ENCODE measurements at places on chromosomes 12 and 14.

- no peak for DNase-seq
These were observed 130.4 kb downstream of the GRIP1 start for GRCh38 chr12:66548338-66549049.

GRCh38 chr14:69985463-69985862 is 106.2 kb downstream of the SMOC1 start:
- no peak for DNase-seq

GRCh38 chr12:59736786-59737185 is 141.0 kb downstream of the SLC16A7 start:
- peak; percentile 73 for DNase-seq

GRCh38 chr14:69593018-69593677 is 18.2 kb upstream of the SUSD6 start:
- DNase-seq = peak; percentile 65

- DNase-seq = no peak
These were observed 930.2 kb upstream of the FOXG1 start for GRCh38 chr14:27836386-27836785.

- no peak for DNase-seq
These were observed 14.3 kb downstream of the YBX3 start for GRCh38 chr12:10708862-10709261.

DNA sequence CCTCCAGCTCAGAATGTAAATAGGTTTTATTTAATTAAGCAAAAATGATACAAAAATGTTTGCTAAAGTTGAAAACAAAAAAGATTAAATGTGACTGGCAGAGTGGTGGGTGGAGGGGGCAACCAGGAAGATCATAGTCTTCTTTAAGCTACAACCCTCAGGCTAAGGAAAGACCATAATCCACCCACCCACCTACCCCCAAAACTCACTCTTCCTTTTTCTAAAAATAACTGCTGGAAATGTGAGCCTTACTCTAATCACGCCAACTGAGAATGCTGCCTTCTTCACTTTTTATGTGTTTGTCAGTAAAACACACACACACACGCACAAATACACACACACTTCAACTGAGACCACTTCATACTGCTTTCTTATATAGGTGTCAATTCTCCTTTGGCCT is 230.0 kb upstream of the EGLN3 start:
- no peak for DNase-seq

Data from astrocyte of the spinal cord (primary cell).